ENCODE measurements at places on chromosomes 4 and X.

GRCh38 chrX:115892056-115892708 lies 278.4 kb upstream of the AGTR2 start:
- DNase-seq, result no peak

DNA sequence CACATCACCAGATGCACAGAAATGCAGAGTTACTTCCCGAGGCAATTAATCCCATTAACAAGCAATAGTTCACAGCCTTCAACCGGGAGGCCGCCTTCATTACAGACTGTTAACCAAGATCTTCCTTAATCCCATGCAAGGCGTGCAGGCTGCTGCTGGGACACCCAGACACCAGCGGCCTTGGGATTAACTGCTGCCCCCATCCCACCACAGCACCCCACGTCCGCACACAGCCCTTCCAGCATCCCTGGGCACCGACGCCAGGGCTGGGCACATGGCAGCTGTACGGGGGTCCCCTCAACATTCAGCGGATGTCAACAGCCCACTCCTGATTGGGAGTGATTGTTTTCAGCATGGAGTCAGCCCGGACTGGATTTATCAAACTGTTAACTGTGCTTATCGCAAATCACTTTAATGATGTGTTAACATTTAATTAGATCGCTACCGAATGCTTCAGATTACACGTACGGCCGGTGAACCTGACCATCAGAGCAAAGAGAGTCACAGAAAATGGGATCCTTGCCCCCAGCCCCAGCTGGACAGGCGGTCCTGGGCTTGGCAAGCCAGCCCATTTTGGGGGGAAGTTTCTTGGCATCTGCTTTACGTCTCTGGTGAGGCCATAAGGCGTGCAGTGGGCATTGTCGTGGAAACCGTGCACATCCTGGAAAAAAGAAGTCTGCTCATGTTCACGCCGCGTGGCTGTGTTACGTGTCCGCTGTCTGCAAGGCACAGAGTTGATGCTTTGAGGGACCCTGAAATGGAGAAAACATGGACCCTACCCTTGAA lies 126.4 kb downstream of the HMX1 start:
- DNase-seq, result no peak

GRCh38 chr4:126890994-126891393 lies 741.8 kb upstream of the INTU start:
- no peak for DNase-seq

- DNase-seq, result no peak
These were observed 37.0 kb downstream of the HAND2 start for GRCh38 chr4:173493041-173493440.

- DNase-seq, result no peak
These were observed 14.2 kb downstream of the FAM47E start for GRCh38 chr4:76265631-76266218.

DNA sequence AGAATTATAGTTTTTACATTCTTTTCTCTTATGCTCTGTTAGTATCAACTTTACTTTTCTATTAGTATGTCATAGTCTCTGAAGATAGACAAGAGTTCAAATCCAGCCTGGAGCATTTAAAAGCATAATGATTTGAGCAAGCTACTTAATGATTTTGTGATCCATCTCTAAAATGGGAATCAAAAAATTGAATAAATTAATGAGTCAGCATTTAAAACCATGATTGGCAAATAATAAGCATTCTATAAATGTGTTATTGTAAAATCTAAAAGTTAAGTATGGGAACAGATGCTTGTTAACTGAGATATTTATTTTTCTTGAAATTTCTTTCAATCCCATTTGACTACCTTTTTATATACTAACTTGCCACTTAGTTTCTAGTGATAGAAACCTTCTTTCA lies 391.6 kb downstream of the PCDH7 start:
- no peak for DNase-seq

GRCh38 chrX:120452131-120452530 lies 17.0 kb downstream of the LAMP2 start:
- no peak for DNase-seq

DNA sequence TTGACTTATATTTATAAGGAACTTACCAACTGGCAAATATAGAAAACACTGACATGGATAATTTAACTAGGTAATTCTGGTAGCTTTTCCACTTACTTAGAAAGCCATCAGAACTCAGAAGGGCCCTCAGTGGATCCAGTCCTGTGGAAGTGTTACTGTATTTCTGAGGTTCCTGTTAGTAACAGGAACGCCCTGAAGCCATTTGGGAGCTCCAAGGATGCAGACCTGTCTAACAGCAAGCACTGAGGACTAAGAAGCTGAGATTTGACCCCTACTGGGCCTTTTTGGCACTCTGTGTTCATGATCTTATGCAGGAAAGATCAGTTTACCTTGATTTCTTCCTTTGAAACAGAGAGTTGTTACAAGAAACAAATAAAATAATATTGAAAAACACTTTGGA lies 46.0 kb upstream of the TLL1 start:
- DNase-seq, result no peak

- no peak for DNase-seq
These were observed 394.6 kb downstream of the TECRL start for GRCh38 chr4:64014647-64015046.

DNA sequence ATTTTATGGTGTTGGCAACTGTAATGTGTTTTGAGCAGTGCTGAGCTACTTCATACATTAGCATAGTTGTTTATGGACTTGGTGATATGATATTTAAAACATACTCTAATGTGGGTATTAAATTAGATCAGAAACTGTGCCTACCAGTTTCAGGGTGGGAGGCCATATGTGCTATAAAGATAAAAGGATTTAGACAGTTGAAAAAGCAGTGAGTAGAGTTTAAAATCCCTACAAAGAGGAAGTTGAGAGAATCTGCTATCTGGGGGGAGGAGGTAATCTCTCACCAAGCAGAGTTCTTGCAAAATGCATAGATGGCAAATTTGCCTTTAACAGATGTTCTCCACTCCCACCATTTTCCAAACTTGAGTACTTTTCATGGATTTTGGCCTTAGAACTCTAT lies 154.5 kb downstream of the SPOCK3 start:
- no peak for DNase-seq

- DNase-seq, result no peak
These were observed 189.9 kb downstream of the INPP4B start for GRCh38 chr4:142656178-142656577.

- DNase-seq, result no peak
These were observed 46.6 kb downstream of the PGRMC2 start for GRCh38 chr4:128241019-128241418.

- no peak for DNase-seq
These were observed 5.1 kb downstream of the PSAPL1 start for GRCh38 chr4:7429601-7430078.

DNA sequence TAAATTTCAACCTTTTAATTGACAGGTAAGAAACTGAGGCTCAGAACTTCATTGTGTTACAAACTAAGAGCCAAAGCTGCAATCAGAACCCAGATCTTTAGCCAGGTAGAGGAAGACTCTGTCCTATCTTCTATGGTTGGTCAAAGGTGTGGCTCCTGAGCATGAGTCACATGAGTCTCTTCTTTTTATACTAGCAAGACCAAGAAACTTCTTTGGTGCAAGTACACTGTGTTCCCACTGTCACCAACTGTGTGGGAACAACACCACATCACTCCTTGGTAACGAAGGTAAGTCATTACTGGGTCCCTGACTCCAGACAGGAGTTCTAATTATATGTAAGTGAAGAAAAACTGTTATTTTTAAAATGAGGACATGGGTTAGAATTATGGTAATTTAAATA lies 290.1 kb downstream of the INPP4B start:
- no peak for DNase-seq

GRCh38 chr4:8727546-8728510 lies 135.3 kb downstream of the CPZ start:
- no peak for DNase-seq

DNA sequence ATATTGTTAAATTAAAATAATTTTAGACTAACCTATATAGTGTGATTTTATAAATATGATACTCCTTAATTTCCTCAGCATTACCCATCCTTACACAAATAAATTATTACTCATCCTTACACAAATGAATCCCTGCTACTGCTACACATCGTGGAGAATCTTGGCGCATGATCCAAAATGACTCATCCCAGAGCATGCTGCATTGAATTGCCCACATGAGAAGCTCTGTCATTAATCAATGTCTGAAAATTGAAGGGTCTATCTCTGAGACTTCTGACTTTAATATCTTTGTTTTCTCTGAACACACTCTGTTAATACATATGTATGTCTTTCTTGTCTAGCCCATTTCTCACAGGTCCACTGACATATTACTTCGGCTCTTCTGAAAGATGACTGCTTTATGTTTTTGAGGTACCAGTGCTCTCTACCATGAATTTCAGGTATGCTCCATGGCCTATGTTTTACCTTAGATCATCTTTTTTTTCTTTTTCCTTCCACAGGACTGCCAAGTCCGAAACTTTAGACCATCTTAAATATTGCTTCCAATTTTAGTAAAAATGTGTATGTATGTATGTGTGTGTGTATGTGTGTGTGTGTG lies 15.7 kb upstream of the DUSP21 start:
- DNase-seq, result no peak

- no peak for DNase-seq
These were observed 51.9 kb upstream of the IRF2 start for GRCh38 chr4:184526228-184526627.

DNA sequence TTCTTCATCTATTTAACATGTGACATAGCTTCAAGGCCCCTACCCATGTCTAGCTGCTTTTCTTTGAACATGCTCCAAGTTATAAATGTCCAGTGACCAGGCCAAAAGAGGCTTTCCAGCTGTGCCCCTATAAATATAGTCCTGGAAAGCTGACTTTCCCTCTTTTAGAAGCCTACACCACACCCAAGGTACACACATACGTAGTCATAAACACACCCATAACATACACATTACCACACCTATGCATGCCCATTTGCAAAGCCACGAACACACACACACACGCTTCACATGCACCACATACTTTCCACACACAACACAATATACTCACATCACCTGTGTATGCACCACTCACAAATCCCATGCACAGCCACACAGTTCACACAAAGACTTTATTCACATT lies 2.0 kb downstream of the ARHGAP36 start:
- DNase-seq, result no peak

GRCh38 chr4:108109997-108110416 lies 58.7 kb downstream of the LEF1 start:
- no peak for DNase-seq
